ENCODE measurements at places on chromosomes 3 and 15. TPM values are rescaled to one million over a fixed set of nuclear protein-coding genes. Genes with fewer than 3 reads are reported as not detected.

CPNE9 gene
- total RNA-seq: not detected

CD86 gene
- not detected for total RNA-seq

SAMD7 gene
- not detected for total RNA-seq

CSTA gene
- not detected for total RNA-seq

FSTL1 gene
- total RNA-seq: 672 TPM

MIX23 gene
- total RNA-seq: 42.3 TPM

CPA3 gene
- total RNA-seq: 16.1 TPM

PLA2G4B gene
- 0.40 TPM for total RNA-seq

FRMD4B gene
- total RNA-seq: 146 TPM

GUCA1C gene
- not detected for total RNA-seq

RHCG gene
- not detected for total RNA-seq

ITIH4 gene
- 0.22 TPM for total RNA-seq

C15orf62 gene
- total RNA-seq: 0.40 TPM

TLR9 gene
- under 0.01 TPM for total RNA-seq

XCR1 gene
- total RNA-seq: not detected

CD80 gene
- total RNA-seq: not detected

WDR93 gene
- total RNA-seq: 0.13 TPM

HYAL1 gene
- total RNA-seq: 3.7 TPM

ACTRT3 gene
- total RNA-seq: 5.6 TPM

CHST2 gene
- total RNA-seq: 7.8 TPM

ARGFX gene
- total RNA-seq: not detected

FAM227B gene
- 5.7 TPM for total RNA-seq

CLDND1 gene
- total RNA-seq: 110 TPM

ENTPD3 gene
- 0.13 TPM for total RNA-seq

TUSC7 gene
- not detected for total RNA-seq

ECE2 gene
- total RNA-seq: not detected

NPAP1 gene
- total RNA-seq: not detected

GP5 gene
- total RNA-seq: 0.14 TPM

IRAK2 gene
- 22.1 TPM for total RNA-seq

LAMB2 gene
- 254 TPM for total RNA-seq

CEMIP gene
- total RNA-seq: 1.1 TPM

TIMP4 gene
- not detected for total RNA-seq

RBMS3 gene
- total RNA-seq: 49.6 TPM

STARD9 gene
- 15.2 TPM for total RNA-seq

ARNT2 gene
- 0.27 TPM for total RNA-seq

SHQ1 gene
- total RNA-seq: 28.9 TPM

PPARG gene
- total RNA-seq: 6.0 TPM

TRH gene
- not detected for total RNA-seq

GATM gene
- total RNA-seq: 0.66 TPM

OXTR gene
- 0.13 TPM for total RNA-seq
